Hematopoietic multipotent progenitor cell treated with erythropoietin and hydrocortisone succinate and interleukin-3 and kit ligand, for 15 days (in vitro differentiated cells): ENCODE measurements at places on chromosomes 3 and 15.
A peak's percentile ranks its signal among the peaks of the same experiment; 100 is the strongest.

DNA sequence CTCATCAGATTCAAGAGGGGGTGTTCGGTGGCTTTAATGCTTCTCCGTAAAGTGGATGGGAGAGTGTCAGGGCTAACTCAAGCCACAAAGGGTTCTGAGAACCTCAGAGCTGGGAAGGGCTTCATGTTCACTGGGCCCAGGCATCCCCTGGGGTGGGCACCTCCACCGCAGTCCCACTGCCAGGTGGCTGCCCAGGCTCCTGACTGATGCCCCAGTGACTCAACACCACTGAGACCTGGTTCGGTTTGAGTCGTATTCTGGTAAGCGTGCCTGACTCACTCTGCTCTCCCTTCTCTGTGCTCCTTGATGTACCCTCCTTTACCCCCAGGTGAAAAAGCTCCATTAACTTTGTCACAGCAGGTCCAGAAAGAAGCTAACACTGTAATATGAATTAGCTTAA lies 304.6 kb downstream of the RPLP1 start:
- DNase-seq, result no peak

DNA sequence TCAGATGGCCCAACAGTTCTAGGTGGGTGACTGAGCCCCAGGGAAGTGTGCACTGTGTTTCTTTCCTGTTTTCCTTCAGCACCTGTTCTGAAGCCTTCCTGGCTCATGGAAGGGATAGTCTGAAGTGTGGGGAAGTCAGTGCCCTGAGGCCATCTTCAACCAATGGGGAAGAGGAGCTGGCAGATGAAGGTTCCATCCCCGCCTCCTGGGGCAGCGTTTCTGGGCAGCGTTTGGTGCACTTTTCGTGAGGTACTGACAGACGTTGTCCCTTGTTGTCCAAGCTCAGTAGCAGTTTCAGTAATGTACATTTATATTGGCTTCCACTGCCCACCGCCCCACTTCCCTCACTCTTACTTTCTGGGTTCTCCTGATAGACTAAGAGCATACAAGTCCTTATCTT lies 42.6 kb upstream of the SLC25A26 start:
- no peak for DNase-seq

DNA sequence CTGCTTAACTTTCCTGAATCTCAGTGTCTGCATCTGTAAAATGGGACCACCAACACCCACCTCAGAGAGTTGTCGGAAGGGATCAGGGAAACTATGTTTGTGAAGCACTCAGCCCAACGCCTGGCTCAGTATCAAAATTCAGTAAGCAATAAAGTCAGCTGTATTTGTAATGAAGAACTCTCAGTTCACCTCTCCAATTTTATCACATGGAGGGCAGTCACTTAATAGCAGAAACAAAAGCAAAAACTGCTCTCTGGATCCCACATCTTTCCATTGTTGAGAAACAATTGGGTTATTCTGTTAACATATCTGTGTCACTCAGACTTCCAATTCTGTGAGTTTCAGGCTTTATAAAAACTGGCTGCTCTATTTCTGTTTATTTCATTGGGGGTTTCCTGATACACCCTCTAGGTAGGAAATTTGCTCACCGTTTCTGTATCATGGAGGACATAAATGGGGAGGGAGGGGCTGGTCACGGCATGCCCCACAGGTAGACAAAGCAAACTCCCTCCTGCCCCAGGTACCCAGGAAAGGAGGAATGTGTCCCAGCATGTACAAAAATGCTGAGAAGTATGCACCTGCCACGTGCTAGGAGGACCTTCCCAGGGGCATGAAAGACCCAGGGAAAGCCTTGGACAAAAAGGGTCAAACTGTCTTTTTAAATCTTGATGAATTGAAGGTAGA lies 81.4 kb upstream of the LMOD3 start:
- no peak for DNase-seq

DNA sequence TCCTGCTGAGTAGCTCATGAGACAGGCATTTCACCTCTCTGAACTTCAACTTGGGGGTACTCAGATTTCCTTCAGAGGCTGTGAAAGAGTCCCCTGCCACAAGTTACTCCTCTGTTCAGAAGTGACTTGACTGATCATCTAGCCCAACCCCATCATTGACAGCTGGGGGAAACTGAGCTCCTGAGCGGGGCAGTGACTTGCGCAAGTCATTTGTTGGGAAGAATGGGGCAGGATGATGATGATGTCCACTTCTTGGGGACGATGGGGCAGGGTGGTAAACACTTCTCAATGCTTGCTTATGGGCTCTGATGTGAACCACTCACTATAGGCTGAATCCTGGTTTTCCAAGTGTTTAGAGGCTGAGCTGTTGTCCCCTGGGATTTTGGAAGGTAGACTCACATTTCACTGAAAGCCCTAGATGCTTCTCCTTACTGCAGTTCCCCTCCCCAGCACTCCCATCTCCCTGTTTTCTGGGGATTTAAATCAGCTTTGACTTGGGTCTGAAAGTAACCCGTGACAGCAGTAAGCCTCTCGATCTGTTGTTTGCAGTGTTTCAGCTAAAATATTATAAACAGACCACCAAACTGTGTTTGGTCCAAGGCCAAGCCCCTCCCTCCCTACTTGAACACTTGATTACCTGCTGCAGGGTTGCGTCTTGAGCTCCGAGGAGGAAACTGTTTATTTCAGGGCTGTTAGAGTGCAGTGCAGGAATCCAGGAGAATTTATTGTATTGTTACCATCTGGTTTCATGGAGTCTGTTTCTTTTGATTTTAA lies 25.1 kb downstream of the SMAD3 start:
- no peak for DNase-seq

DNA sequence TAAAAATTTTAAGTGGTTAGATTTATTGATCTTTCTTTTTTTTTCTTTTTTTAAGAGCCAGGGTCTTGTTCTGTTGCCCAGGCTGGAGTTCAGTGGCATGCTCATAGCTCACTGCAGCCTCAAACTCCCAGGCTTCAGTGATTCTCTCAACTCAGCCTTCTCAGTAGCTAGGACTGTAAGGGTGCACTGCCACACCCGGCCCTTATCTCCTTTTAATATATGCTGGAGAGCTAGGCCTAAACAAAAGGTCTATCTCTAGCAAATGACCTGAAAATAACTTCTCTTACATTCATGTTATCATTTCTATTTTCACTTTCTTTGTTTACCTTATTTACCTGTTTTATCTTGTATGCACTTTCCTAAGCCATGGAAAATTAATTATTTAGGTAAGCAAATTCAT lies 35.2 kb upstream of the MELTF start:
- peak; percentile 26 for DNase-seq

DNA sequence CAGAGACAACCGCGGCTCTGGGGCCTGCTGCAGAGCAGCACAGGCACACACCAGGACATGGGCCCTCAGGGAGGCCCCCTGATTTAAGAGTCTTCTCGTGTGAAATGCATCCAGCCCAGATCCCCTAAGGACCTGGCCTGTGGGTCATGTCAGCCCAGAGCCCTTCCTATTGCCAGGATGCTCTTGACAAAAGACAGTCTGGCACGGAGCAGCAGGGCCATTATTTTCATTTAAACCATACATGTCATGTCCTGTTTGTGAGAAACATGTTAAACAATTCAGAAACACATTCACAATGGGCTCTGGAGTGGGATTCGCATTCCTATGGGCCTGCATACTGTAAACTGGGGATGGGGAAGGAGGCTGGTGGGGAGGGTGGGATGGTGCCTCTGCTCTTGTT lies 367.4 kb upstream of the WNT5A start:
- no peak for DNase-seq

DNA sequence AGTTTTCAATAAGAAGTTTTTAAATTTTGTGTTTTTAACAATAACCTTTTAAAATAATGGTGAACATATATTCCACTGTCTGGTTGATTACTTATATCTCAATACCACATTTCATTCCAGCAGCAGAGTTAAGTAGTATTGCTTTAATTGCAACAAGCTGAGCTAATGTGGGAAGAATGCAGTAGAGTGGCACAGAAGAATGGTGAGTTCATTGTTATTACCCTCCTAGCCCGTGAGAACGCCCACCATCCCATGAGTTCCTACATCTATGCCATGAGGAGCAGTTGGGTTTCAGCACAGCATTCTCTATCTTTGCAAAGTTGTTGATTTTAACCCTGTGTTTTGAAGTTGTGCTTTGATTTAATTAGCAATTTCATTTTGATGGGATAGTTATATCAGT lies 17.8 kb upstream of the NR2E3 start:
- DNase-seq, result no peak

DNA sequence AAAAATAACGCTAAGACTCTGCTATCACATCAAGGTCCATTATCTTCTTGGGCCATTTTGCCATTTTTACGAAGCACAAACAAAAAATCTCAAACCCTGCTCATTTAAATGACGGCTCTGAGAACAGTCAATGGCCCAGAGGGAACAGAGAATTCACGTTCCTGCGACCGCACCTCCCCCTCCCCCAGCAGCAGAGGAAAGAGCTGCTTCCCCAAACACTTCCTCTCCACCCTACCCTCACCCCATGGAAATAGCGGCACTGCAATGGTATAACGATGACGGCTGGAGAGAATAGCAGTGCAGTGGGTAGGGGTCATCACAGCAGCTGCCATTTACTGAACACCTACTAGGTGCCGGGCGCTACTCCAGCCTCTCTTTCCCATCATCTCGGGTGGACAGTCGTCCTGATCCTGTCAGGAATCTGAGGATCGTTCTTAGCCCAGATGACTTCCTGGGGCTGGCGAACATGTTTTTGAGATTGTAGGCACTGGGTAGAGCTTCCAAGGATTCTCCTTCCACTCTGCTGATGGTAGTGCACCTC lies 113.3 kb downstream of the IQSEC1 start:
- DNase-seq, result no peak

DNA sequence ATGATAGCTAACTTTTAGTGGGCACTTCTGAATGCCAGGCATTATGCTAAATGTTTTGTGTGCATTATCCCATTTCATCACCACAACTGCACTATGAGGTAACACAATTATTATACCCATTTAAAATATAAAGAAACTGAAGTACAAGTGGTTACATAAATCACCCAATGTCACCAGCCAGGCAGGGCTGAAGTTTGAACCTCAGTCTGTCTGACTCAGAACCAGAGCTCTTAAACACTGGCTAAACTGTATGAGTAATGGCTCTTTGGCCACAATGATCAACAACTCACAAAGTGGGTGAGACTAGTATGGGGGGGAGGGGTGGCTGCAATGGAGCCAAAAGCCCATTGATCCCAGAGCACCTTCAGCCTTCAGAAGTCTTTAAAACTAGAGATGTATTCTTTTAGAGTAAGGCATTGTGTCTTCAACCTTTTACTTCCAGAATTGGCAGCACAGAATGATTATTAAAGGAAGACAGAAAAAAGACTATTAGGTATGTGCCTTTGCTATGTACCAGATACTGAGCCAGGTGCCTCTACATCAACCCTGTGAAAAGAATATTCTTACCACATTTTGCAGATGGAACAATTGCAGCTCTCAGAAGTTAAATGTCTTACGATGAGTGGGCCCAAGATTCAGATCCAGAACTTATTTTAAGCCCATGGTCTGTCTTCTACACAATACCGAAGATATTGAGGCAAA lies 166.9 kb downstream of the UACA start:
- DNase-seq, result no peak

- no peak for DNase-seq
These were observed 26.6 kb downstream of the EHD4 start for GRCh38 chr15:41945731-41946130.

DNA sequence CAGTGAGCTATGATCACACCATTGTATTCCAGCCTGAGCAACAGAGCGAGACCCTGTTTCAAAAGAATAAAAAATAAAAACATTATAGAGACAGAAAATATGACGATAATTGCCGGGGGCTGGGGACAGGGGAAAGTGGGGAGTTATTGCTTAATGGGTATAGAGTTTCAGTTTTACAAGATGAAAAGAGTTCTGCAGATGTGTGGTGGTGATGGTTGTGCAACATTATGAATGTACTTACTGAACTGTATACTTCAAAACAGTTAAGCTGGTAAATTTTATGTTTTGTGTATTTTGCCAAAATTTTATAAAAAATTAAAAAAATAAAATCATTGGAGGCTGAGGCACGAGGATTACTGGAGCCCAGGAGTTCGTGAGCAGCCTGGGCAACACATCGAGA lies 24.8 kb upstream of the ZNF774 start:
- DNase-seq, result no peak

GRCh38 chr15:58346361-58346760 lies 85.4 kb upstream of the LIPC start:
- no peak for DNase-seq

DNA sequence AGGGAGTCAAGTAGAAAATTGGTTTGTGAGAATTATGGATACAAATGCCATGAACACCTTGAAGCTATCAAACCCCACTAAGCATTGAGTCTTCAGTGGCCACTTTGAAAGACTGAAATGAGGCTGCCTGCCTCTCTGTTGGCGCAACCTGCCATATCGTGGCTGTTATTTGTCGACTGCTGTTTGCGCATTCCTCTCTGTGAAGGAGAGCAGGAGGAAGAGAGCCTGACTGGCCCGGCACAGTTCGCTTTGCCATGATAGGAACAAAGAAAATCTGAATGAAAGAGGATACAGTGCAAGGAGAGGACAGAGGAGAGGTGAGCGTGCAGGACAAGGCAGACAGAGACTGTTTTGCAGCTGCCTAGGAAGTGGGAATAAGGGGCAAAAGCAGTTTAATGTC lies 289.4 kb downstream of the RYR3 start:
- no peak for DNase-seq

GRCh38 chr3:118207271-118207670 lies 827.4 kb downstream of the IGSF11 start:
- no peak for DNase-seq

DNA sequence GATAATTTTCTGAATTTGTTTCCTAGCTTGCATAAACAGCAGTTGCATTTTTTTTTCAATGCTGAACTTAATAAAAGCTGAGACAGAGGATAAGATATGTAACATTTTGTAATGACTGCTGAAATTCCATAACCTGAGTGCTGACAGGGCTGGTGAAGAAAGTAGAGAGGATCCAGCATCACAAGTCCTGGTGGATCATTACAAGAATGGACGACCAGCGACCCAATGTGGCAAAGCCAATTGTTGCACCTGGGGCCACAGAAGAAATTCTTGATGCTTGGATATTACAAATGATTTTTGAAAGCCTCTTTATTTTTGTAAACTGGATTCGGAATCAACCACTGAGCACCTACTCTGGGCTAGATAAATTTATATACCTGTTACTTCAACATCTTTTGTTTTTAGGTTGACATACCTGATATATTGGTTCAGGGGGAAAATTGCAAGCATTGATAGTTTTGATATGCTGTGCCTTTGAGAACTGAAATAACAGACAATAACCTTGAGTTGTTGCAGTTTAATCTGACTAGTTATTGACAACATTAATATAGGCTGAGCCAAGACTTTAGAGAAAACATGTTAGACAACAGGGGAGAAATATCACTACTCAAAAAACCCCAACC lies 3.9 kb upstream of the ACTL6A start:
- peak; percentile 45 for DNase-seq

GRCh38 chr3:152644478-152644877 lies 190.5 kb upstream of the P2RY1 start:
- DNase-seq, result no peak

DNA sequence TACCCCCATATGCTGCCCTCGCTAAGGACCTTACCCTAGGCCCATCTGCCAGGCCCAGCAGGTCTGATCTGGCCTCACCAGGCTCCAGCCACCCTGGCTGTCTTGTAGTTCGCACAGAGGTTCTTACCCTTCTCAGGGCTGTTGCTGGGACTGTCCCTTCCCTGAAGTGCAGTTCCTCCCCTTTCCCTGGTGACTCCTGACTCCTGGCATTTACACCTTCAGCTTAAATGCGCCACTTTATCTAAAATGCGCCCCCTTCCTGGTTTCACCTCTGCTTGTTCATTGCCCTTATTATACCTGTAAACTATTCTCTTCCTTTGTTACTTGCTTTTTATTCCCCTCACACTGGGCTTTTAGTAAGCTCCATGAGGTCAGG lies 835 bp upstream of the TTLL3 start:
- DNase-seq, result no peak
